Activated T-cell treated with anti-CD3 and anti-CD28 coated beads for 48 hours (primary cell): ENCODE measurements at places on chromosomes 16 and 17.

- DNase-seq: no peak
Observed at GRCh38 chr16:65917466-65917865, 449.0 kb upstream of the CDH5 start.

- DNase-seq: no peak
Observed at GRCh38 chr16:10501016-10501607, 79.3 kb downstream of the EMP2 start.

- DNase-seq: no peak
Observed at GRCh38 chr17:1830288-1830687, 483 bp downstream of the RPA1 start.

- no peak for DNase-seq
Observed at GRCh38 chr17:5123343-5124124, 7.7 kb downstream of the USP6 start.

DNA sequence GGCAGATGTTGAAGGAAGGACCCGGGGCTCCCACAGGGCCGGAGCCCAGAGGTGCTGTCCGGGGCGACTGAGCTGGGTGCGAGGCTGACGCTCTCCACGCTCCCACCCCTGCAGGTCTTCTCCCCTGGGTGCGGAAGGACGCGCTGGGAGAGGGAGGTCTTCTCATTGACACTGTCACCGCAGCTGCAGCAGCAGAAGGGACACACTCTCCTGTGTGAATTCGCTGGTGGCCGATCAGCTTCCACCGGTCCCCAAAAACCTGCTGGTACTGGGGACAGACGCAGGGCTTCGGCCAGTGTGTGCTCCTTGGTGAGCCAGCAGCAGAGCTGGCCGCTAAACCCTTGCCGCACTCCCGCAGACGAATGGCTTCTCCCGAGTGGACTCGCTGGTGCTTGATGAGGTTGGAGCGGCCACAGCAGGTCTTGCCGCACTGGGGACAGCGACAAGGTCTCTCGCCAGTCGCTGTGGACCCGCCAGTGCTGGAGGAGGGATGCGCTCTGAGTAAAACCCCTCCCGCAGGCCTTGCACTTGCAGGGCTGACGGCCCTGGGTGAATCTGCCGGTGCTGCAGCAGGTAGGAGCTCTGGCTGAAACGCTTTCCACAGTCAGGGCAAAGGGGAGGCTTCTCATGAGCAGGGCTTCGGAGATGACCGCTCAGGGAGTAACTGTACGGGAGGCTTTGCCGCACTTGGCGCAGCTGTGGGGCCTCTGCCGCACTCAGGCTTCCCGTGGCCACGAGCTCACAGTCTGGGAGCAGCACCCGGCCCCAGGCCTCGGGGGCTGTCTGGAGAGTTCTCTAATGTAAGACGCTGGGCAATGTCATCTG is 6.2 kb downstream of the ZNF843 start:
- DNase-seq: no peak

DNA sequence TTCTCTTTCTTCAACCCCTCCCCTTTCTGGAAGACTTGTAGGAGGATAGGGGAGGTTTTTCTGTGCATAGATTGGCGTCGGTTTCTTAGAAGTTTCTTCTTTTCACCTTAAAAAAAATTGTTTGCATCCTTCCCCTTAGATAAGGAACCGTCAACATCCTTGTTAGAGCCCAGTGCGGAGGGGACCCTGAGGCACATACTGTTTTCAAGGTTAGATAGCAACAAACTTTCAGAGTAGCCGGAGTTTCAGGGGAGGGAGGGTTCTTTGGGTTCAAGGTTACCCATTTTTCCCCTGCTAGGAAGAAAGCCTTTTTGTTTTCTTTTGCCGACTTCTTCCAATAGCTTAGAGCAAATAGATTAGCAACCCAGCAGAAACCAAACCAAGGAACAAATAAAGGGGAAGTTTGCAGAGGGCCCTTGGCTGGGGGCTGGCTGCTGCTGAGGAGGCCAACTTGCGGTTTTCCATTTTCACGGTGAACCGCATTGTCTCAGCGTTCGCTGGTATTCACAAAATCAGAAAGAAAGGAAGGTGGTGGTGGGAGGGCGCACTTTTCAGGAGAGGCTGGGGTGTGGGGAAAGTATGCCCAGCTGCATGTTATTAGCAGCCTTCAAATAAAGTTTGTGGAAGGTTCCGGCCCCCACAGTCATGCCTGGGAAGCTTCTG is 28.8 kb downstream of the MSI2 start:
- DNase-seq: peak; percentile 31

GRCh38 chr17:78441271-78441971 is 63.0 kb downstream of the PGS1 start:
- no peak for DNase-seq

GRCh38 chr17:67672592-67673335 is 45.0 kb upstream of the NOL11 start:
- no peak for DNase-seq

DNA sequence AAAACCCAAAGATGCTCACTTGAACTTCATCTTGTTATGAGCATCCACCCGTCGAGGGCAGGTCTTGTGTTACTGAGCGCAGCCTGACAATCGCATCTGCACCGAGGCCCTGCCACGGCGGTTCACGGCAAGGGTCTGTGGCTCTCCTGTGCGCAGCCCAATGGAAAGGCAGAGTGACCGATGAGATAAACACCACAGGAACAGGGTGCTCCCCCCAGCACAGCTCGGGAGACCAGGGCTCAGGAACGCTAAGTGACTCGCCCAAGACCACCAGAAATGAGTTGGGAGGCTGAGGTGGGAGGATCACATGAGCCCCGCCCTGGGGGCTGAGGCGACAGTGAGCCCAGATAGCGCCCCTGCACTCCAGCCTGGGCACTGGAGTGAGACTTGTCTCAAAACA is 134.7 kb downstream of the ANKRD11 start:
- DNase-seq: no peak

GRCh38 chr17:19387921-19388521 is 1.0 kb upstream of the MFAP4 start:
- DNase-seq: no peak

DNA sequence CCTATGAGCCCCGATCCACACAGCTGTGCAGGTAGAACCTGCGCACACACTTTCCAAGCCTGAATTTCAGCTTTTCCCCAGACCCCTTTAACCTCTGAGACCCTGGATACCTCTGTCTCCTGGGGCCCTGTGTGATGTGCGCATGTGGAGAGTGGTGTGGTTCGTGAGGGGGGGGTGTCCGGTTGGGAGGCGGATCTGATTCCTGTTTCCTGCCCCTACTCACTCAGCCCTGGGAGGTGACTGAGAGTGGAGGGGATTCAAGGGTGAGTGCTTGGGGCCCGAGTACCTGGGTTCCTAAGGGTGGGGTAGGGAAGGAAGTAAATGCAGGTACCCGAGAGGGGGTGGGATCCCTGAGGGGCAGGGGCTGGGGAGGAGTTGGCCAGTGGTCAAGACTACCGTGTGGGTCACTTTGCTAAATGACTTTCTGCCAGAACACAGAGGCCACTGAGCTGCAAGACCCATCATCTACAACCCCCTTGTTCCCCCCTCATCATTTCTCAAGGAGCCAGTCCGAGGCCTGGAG is 621 bp downstream of the ARHGEF15 start:
- no peak for DNase-seq

GRCh38 chr17:33258296-33258695 is 34.8 kb downstream of the ASIC2 start:
- DNase-seq: no peak

DNA sequence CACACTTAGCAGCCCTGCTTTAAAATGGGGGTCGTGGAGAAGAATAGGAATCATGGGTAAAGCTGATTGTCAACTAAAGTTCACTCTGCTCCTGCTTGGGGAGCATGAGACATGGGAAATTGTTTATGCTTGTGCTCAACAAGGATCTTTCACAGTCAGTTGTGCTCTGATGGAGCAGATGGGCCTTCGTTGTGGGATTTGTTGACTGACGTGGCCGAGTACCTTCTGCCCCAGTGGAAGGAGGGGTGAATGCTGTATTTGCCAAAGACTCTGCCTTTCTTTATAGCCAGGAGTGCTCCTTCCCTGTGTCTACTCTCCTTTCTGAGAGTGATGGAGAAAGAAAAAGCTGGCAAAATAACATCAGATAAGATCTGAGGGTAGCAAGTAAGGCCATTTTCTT is 11.4 kb downstream of the ARSG start:
- DNase-seq: no peak

GRCh38 chr17:9258115-9259015 is 237.1 kb downstream of the NTN1 start:
- DNase-seq: no peak

DNA sequence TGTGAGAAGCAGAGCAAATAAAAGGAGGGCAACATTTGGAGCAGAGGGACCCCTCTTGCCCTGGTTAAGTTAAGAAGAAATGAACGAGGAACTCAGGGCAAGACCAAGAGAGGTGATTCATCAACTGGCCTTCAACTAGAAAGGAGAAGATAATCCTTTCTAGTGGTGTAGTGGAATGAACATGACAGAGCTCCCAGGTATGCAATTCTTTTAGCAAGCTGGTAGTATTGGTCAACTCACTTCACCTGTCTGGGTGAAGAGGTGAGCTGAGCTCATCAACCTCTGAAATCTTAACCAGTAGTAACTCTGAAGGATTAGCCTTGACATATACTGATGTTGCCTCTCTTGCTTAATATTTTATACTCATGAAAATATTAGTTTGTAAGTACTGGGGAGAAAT is 1024.7 kb upstream of the GOT2 start:
- DNase-seq: no peak

DNA sequence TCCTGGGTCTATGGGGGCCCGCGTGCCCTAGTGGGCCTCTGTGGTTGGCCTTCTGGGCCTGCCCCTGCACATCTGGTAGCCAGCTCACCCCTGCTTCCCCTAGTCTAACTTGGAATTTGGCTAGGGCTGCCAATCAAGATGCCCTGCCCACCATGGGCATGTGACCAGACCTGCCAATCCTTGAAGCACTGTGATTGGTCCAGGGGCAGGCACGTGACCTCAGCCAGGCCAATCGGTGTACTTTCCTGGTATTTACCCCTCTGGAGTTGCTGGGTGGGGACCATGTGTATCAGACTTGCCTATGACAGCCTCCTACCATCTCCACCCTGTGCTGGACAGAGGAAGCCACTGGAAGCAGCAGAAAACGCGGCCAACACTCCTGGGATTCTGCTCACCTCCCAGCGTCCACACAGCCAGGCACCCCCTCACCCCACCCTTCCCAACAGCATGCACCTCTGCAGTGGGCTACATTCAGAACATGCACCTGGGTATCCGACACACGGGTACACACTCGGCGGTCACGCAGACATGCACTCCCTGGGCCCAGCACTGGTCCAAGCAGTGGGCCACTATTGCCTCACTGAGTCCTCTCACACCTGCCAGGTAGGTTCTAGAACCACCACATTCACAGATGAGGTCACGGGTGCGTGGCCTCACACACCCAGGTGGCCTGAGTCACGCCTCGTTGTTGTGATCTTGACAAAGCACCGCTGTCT is 96.9 kb downstream of the RBFOX3 start:
- no peak for DNase-seq

GRCh38 chr17:16398270-16399267 is 16.8 kb upstream of the TRPV2 start:
- DNase-seq: no peak

DNA sequence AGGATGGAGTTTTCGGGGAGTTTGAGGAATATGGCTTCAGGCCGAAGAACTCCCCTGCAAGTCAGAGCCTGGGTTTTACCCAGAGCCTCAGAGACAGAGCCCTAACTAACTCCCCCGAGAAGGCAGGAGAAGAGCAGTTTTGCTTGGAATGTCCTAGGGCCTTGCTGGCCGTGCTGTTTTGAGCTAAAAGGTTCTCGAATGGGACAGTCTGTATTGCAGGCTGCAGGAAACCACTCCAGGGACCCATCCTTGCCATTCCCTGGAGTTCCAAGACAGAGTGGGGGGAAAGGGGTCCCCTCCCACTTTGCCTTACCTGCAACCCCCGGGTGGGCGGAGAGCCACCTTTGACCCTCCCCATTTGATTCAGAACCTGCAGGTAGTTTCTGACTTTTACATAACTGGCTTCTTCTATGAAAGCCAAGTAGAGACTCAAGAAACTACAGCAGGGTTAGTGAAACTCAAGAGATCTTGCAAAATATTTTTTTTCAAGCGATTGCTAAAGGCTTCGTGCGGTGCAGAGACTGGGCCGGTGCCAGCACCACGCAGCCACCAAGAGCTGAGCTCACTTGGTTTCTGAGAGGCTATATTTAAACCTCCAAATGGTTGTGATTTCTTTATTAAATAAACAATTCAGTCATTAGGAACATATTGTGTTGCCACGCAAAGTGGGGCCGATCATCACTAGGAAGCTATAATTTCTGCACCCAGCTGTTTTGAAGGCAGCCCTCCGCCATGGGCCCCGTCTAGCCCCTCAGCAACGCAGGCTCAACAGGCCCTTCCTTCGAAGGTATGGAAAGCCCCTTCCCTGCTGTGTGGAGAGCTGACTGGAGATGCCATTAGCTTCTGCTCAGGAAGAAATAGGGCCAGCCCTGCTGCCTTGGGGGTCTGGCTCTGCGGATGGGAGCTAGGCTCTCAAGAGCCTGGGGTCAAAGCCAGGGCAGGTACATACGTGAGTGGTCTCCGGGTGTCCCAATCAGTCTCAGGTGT is 223.0 kb downstream of the NTN1 start:
- DNase-seq: no peak

- DNase-seq: no peak
Observed at GRCh38 chr16:65119901-65120401, 1.9 kb downstream of the CDH11 start.

GRCh38 chr17:82863941-82864712 is 24.3 kb upstream of the ZNF750 start:
- DNase-seq: peak; percentile 75

DNA sequence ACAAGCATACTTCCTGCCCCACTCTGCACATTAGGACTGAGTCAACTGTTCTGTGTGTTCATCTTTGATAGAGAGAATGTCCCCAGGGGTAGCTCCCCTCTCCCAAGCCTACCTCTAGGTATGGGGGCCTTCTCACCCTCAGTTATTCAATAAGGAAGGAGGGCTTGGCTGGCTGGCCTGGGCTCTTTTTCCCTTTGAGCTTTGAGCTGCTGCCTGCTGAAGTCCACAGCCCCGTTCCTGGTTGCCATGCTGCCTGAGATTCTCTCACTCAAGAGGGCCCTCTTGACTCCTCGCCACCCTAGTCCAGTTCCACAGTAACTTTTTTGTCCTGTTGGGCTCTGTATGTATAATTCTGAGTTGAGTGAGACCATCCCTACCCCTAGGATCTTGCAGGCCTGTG is 5.1 kb downstream of the B3GNT9 start:
- no peak for DNase-seq

DNA sequence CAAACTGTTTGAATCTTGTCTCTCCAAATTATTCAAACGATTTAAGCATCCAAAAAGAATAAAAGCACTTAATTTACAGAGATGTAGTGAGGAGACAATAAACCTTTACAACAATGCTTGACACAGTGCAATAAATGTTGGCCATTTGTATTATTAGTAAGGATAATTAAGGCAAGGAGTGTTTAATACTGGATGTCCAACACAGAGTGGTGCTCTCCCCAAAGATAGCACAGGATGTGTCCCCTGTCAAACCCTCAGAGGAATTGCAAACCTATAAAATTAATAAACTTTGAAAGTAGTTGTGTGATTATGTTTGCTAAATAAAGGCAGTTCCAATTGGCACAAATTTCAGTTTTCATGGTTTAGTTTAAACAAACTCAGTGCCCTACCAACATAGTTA is 253.0 kb upstream of the AXIN2 start:
- no peak for DNase-seq
